GM06990 (cell line): ENCODE measurements at places on chromosomes 2 and 18.

DNA sequence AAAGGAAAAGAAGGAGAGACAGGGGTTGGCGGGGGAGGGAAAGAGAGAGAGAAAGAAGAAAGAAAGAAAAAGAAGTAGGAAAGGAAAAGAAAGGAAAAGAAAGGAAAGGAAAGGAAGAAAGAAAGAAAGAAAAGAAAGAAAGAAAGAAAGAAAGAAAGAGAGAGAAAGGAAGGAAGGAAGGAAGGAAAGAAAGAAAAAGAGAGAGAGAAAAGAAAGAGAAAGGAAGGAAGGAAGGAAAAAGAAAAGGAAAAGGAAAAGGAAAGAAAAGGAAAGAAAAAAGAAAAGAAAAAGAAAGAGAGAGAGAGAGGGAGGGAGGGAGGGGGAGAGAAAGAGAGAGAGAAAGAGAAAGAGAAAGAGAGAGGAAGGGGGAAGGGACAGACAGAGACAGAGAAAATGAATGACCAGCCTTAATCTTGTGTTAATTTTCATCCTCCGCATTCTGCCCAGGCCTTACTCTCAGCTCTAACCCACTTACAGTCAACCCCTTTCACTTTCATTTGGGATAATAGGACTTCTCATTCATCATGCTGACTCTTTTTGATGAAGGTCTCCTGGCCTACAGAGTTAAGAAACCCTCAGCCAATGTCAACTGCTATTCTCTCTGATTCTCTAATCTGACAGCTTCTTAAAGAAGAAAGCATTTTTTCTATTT lies 207.3 kb downstream of the SUCLG1 start:
- DNase-seq = no peak

- no peak for DNase-seq
Measured at GRCh38 chr2:44715671-44716081, 225.8 kb upstream of the SIX3 start.

DNA sequence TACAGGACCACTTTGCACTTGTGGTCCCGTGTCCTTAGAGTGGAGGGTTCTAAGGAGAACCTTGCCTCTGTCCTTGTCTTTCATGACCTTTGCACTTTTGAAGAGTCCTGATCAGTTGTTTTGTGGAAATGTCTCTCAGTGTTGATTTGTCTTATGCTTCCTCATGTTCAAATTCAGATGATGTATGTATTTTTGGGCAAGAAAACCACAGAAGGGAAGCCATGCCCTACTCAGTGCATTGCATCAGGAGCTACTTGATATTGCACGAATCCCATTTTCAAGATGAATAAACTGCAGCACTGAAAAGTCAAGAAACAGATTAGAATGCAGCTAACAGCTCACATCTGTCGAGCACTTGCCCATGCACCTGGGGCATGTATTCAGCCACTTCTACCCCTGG lies 152.2 kb downstream of the INHBB start:
- no peak for DNase-seq

DNA sequence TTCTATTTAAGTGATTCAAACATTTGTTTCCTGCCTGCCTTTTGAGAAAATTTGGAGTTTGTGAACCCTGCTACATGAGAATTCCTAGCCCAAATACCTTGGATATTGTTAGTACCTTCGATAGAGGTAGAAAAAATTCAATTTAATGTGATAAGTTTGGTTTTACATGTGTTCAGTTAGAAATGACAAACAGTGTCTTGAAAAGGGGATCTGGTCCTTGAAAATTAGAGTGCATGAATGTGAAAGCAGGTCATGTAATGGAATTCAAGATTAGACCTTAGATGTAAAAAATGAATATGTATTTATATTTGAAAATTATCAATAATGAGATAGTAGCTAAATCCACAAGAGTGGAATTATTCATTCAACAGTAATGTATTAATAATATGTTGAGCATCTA lies 70.5 kb downstream of the PIK3C3 start:
- no peak for DNase-seq

DNA sequence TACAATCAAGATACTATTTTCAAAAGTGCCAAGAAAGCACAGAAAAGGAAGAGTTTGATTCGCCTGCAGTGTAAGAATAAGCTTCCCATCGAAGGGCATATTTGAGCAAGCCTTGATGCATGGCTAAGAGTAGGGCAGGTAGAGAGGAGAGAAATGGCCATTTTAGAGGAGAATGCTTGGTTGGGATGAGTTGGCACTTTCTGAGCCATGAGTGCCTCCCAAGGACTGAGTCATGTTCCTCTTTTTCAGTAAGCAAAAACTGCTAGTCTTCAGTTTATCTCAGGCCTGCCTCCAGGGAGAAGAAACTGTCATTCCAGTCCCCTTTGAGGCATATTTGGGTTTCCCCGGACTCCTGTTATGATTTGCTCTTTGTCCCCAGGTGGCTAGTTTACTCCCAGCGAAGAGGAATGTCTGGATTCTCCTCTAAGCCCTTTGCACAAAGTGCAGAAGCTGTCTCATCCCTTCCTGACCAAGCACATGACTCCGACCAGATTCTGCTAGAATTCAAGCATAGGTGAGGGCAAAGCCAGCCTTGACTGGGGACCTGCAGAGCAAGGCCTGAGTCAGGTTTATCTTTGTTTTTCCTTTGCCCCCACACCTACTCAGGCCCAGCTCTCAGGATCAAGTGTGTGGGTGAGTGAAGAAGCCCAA lies 115.2 kb downstream of the TTC32 start:
- DNase-seq = no peak

- no peak for DNase-seq
Measured at GRCh38 chr2:16250886-16251285, 310.5 kb downstream of the MYCN start.

- no peak for DNase-seq
Measured at GRCh38 chr2:47429795-47430194, 26.8 kb downstream of the MSH2 start.

GRCh38 chr18:732371-732770 lies 19.9 kb upstream of the ENOSF1 start:
- DNase-seq = no peak

- no peak for DNase-seq
Measured at GRCh38 chr2:107414376-107414775, 412.3 kb upstream of the RGPD4 start.

DNA sequence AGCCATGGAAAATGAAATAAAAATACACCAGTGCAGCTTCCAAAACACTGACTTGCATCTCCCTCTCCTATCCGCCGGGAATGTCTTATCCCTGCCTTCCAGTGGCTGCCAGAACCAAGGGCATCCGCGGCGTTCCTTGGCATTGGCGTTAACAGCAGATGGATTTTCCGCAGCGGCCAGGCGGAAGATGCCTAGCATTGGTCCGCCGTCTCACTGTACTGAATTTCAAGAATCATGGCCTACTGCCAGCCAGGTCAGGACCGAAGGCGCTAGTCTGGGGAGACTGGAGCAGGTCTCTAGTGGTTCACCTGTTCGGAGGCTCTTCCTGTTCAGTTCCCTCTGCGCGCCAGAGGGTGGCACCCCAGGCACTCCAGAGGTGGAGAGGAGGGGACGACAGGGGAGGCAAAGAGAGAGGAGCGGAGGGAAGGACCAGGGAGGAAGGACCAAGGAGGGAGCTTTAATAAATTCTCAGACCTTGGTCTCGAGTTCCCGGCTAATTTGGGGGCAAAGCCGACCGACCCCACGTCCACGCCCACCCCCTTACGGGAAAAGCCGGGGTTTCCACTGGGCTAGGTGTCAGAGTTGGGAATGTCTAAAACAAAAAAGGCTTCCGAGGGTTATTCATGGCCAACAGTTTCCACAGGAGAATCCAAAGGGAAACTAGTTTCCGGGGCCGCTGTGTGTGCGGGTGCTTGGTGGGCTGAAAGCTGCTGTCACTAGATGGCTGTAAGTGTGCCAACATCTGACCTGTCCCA lies 3.7 kb upstream of the BCL2L11 start:
- peak; percentile 52 for DNase-seq

DNA sequence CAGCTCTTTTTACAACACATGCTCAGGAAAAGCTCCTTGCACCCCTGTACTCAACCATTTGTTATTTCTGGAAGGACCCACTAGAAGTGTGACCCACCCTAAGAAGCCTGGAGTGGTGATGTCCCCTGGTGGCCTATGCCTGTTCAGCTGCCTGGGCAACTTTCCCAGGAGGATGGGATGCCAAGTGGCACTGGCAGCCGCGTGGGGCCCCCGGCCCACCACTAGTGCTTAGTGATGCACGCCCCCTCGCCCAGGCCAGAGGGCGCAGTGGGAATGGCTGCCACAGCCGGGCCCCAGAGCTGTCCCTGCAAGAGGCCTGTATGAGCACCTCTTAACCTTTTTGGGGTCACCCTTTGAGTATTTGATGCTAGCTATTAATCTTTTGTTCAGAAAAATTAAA lies 18.1 kb downstream of the IMPA2 start:
- DNase-seq = no peak

GRCh38 chr2:135226961-135227360 lies 174.9 kb downstream of the RAB3GAP1 start:
- DNase-seq = no peak

GRCh38 chr2:211407076-211407475 lies 850.7 kb downstream of the CPS1 start:
- no peak for DNase-seq
